Activated B cell treated with CpG ODN at 0.5 μM for 24 hours (primary cell): ENCODE measurements at places on chromosomes 7 and 10. TPM values are rescaled to one million over a fixed set of nuclear protein-coding genes. Genes with fewer than 3 reads are reported as not detected.
A peak's percentile ranks its signal among the peaks of the same experiment; 100 is the strongest.

Gene LRMDA
- not detected in 2 replicates for total RNA-seq

Gene EMX2
- not detected in 2 replicates for total RNA-seq

DNA sequence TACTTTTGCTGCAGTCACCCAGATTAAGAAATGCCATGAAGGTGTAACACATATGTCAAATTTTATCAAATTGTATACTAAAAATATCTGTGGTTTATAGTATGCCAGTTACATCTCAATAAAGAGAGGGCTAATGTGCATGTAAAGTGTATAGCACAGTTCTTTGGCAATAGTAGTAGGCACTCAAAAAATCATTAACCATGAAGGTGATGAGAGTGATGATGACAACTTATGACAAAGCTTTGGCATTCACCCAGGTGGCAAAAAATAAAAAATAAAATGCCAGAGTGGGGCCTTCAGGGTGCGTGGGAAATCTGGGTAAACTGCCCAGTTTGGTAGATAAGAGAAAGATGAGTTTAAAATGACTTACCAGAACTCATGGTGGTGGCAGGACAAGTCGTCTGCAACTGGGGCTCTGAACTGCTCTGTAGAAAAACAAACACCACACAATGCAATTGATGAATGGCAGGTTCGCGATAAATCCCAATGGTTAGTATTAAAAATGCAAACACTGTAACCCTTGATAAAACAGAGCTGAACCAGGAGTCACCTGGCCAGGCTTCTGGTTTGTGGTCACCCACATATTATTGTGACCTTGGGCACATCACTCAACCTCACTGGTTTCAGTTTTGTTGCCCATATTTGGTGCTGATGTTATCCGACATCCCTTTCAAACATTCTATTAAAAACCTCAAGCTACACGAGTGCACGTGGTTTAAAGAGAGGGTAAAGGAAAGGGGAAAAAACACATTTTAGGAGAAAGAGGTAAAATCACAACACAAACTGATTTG, 120.2 kb downstream of the SORBS1 start:
- H3K27ac ChIP-seq: no peak overlapping the region
- DNase-seq: no peak
- no peaks in the 10 kb centered on the region for H3K4me1 ChIP-seq
- no peak overlapping the region for H3K4me3 ChIP-seq
- H3K27me3 ChIP-seq: peaks cover 11% of the 10 kb centered on the region

DNA sequence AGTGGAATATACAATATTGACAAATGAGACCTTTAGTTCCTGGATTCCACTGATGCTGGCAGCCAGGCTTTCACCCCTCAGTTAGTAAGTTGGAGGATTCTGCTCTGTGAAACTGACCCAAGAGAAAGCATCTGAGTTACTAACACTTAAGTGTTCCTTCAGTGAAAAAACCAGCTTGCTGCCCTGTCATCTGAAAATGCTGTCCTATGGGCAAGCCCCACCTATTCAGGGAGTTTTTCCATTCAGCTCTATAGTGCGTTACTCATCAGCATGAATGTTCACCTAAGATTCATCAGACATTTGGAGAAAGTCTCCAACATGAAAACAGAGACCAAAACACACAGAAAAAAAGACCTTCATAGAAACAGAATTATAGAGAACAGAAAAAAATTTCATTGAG, 37.9 kb downstream of the PRPF18 start:
- DNase-seq: no peak
- H3K27me3 ChIP-seq: no peaks in the 10 kb centered on the region
- no peak overlapping the region for H3K27ac ChIP-seq
- H3K4me3 ChIP-seq: no peak overlapping the region
- H3K36me3 ChIP-seq: peaks cover 47% of the 10 kb centered on the region

Gene CLIP2
- total RNA-seq: 60.4 and 61.7 TPM in 2 replicates

- H3K27me3 ChIP-seq: peaks cover 23% of the 10 kb centered on the region
- no peak overlapping the region for H3K27ac ChIP-seq
- no peaks in the 10 kb centered on the region for H3K4me1 ChIP-seq
- DNase-seq: no peak
- H3K36me3 ChIP-seq: no peaks in the 10 kb centered on the region
Measured at GRCh38 chr7:3412871-3413270, 111.8 kb downstream of the SDK1 start.

DNA sequence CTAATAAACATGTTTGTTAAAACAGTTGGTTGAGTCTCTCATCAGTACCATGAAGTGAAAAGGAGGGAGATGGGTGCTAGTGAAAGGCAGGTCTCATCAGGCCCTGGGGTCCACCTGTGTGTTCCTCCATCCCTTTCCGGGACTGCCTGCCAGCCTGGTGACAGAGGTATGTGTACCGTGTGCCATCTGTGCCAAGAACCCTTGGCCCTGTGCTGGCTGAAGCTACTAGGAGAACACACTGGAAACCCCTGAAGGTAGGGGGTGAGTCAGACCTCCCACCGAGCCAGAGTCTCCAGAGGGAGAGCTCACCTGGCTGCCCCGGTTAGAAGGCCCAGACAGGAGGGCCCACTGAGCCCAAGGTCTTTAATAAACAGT, 2.3 kb downstream of the DDIT4 start:
- peak overlapping the region; percentile 94 for H3K27ac ChIP-seq
- H3K36me3 ChIP-seq: peaks cover 32% of the 10 kb centered on the region
- no peak for DNase-seq
- H3K27me3 ChIP-seq: no peaks in the 10 kb centered on the region
- H3K4me1 ChIP-seq: peaks cover 38% of the 10 kb centered on the region

DNA sequence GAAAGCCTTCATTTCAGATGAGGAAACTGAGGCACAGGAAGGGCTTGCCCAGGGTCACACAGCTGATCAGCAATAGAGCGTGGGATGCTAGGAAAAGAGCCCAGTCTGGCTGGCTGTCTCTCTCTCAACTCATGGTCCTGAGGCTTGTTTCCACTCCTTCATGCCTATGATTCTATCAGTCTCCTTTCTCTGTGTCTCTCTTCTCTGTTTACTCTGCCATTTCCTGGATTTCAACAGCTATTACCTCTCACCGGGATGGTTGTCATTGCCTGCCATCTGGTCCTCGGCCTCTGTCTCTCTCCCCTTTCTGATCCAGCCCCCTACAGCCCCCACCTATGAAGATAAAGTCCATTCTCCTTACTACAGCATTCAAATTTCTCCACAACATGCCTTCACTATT, 93.3 kb upstream of the AGBL3 start:
- H3K4me1 ChIP-seq: peaks cover 3% of the 10 kb centered on the region
- H3K27ac ChIP-seq: no peak overlapping the region
- no peak for DNase-seq
- no peak overlapping the region for H3K4me3 ChIP-seq
- no peaks in the 10 kb centered on the region for H3K36me3 ChIP-seq

DNA sequence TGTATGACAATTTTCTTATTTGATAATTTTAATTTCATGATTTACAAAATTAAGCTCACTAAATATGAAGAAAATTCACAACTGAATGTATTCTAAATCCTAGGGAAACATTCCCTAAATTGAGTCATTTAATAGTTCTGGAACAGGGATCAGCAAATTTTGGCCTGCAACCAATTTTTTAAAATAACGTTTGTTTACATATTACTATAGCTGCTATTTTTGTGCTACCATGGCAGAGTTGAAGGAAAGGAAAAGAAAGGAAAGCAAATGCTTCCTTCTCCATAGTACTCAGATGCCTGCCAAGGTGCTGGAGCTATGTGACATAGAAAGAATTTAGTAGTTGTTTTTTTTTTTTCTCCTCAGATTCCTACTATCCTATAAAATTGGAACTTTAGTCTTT, 1307.7 kb upstream of the LRRTM3 start:
- no peak overlapping the region for H3K27ac ChIP-seq
- no peaks in the 10 kb centered on the region for H3K4me1 ChIP-seq
- no peak overlapping the region for H3K4me3 ChIP-seq

GRCh38 chr7:28037220-28038010, 143.2 kb downstream of the JAZF1 start:
- no peaks in the 10 kb centered on the region for H3K27me3 ChIP-seq
- DNase-seq: no peak
- H3K4me1 ChIP-seq: peaks cover 49% of the 10 kb centered on the region
- H3K4me3 ChIP-seq: no peak overlapping the region

- peaks cover 12% of the 10 kb centered on the region for H3K36me3 ChIP-seq
- peak; percentile 41 for DNase-seq
- H3K4me1 ChIP-seq: peaks cover 42% of the 10 kb centered on the region
- peak within 1 kb of the TSS; percentile 99 for H3K4me3 ChIP-seq
- H3K27me3 ChIP-seq: no peaks in the 10 kb centered on the region
Measured at GRCh38 chr10:72087969-72088888, at the start of gene SPOCK2. Gene SPOCK2 (minus strand): TSS chr10:72088551. CDS start chr10:72088328, 223 bp downstream.

GRCh38 chr7:43533801-43534479, 49.0 kb upstream of the STK17A start:
- no peak for DNase-seq
- no peak overlapping the region for H3K27ac ChIP-seq
- H3K36me3 ChIP-seq: no peaks in the 10 kb centered on the region
- H3K27me3 ChIP-seq: peaks cover 10% of the 10 kb centered on the region

GRCh38 chr7:118590107-118590506, 365.6 kb downstream of the ANKRD7 start:
- no peaks in the 10 kb centered on the region for H3K4me1 ChIP-seq
- H3K27ac ChIP-seq: no peak overlapping the region
- DNase-seq: no peak
- no peaks in the 10 kb centered on the region for H3K27me3 ChIP-seq
- H3K36me3 ChIP-seq: no peaks in the 10 kb centered on the region
- no peak overlapping the region for H3K4me3 ChIP-seq

DNA sequence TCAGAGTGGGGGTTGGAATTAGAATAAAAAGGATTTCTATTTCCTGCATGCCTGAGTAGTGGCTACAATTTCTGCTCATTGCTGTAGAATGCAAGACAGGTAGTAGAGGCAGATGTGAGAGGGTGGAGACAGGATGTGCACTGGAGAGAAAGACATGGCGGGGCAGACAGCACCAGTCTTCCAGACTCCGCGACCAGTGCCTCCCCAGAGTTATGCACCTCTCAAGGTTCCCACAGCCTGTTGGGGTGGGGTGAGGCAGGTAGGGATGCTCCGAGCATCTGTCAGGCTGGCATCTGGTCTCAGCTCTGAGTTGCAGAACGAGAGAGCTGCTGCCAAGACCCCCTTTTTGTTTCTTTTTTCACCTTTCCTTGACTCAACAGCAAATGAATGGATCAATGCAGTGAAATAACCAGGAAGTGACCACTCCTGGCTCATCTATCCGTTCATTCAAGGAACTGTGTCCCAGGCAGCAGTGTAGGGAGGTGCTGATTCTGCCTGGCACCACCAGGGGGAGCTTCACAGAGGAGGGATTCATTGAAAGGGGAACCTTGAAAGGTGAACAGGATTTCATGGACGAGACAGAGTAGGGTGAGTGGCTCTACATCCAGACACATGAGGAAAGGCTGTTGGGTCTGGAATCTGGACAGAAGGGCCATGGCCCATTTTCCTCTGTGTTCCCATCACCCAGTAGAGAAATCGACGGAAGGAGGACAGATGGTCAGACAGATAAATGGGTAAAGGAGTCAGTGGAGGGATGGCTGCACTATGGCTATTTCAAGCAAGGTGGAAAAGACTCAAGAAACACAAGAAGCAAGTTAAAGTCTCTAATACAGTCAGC, 17.2 kb upstream of the SLC18A3 start:
- no peaks in the 10 kb centered on the region for H3K4me1 ChIP-seq
- no peak overlapping the region for H3K4me3 ChIP-seq
- H3K36me3 ChIP-seq: no peaks in the 10 kb centered on the region
- peaks cover 22% of the 10 kb centered on the region for H3K27me3 ChIP-seq
- DNase-seq: peak; percentile 37
- no peak overlapping the region for H3K27ac ChIP-seq

DNA sequence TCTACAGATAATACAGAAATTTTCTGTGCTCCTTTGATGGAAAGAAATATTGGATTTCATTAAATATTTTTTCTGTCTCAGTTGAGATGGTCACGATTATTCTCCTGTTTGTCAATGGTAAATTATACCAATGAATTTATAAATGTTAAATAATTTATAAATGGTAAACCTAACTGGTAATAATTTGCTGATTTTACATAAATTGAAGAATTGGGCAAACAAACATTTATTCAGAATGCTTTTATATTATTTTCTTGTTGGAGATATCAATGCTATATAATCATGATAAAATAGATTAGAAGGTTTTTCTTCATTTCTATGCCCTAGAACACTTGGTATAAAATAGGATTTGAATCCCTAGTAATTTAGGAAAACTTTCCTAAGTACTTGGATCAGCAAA, 597.6 kb upstream of the IGFBP3 start:
- no peaks in the 10 kb centered on the region for H3K4me1 ChIP-seq
- no peak overlapping the region for H3K27ac ChIP-seq
- H3K27me3 ChIP-seq: no peaks in the 10 kb centered on the region
- DNase-seq: no peak
- no peaks in the 10 kb centered on the region for H3K36me3 ChIP-seq
- no peak overlapping the region for H3K4me3 ChIP-seq

DNA sequence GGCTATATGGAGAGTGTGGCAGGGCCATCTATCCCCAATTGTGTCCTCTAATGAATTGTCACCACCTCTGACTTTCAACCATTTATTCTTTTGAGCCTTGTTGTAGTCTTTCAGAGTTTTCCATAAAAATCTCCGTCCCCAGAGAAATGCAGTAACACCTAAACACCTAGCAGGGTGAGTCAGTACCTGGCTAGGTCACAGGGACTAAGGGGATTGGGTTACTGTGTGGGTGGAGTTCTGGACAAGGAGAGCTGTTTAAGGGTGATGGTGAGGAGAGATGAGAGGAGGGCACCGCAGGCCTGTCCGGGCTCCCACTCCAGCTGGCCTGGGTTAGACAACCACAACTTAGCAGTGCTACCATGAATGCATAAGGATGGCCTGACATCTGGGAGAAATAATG, 186.2 kb upstream of the LYZL1 start:
- H3K4me3 ChIP-seq: no peak overlapping the region
- H3K36me3 ChIP-seq: no peaks in the 10 kb centered on the region
- no peak for DNase-seq
- no peaks in the 10 kb centered on the region for H3K4me1 ChIP-seq
- no peak overlapping the region for H3K27ac ChIP-seq

Gene HOXA5
- not detected in 2 replicates for total RNA-seq

Gene ANKRD2
- not detected in 2 replicates for total RNA-seq

DNA sequence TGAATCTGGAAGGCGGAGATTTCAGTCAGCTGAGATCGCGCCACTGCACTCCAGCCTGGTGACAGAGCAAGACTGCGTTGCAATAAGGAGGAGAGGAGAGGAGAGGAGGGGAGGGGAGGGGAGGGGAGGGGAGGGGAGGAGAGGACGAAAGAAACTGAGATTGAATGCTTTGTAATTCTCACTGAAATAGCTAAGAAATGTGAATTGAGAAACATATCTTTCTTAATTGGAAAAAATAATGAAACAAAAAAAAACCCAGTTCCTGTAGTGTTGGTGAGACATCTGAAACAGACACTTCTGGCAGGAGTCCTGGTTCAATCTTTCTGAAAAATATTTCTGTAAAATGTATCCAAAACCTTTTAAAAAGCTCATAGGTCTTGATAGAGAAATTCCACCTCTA, 26.5 kb downstream of the PPA1 start:
- H3K27ac ChIP-seq: no peak overlapping the region
- no peak for DNase-seq
- H3K4me3 ChIP-seq: no peak overlapping the region
- H3K4me1 ChIP-seq: no peaks in the 10 kb centered on the region
- H3K27me3 ChIP-seq: no peaks in the 10 kb centered on the region
